ENCODE measurements at places on chromosomes 7 and 10.

- no peak for DNase-seq
These were observed 64.3 kb downstream of the EZH2 start for GRCh38 chr7:148819697-148820360.

DNA sequence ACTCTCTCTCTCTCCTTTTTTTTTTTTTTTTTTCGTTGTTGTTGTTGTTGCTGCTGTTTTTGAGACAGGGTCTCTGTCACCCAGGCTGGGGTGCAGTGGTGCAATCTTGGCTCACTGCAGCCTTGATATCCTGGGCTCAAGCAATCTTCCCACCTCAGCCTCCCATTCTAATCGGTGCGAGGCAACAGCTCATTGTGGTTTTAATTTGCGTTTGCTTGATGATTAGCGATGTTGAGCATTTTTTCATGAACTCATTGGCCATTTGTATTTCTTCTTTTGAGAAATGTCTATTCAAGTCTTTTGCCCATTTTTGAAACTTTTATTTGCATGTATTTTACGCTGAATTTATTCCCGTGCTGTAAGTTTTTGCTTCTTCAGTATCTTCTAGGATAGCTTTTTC, 13.3 kb upstream of the ZC3HAV1L start:
- DNase-seq = no peak

DNA sequence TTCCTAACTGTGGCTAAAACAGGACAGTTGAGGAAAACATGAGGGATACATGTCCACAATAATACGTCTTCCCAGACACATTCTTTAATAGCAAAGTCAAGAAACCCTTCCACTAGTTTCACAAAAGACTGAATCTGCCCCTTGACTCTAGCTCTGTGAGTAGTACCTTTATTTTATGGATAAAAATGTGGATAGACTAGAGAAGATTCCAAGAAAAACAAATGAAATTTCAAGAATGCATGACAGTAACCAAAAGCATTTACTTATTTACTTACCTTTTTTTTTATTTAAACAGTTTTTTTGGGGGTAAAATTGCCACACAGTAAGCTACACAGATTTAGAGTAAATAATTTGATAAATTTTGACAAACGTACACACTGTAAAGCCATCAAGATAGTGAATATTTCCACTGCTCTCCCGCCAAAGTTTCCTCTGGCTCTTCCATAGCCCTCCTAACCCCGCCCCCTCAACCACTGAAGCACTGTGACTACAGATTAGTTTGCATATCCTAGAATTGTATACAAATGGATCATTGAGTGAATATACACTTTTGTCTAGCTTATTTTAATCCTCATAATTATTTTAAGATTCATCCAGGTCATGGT, 420.4 kb upstream of the ZMIZ1 start:
- DNase-seq = no peak

GRCh38 chr7:81404669-81405068, 365.2 kb downstream of the HGF start:
- DNase-seq = no peak

DNA sequence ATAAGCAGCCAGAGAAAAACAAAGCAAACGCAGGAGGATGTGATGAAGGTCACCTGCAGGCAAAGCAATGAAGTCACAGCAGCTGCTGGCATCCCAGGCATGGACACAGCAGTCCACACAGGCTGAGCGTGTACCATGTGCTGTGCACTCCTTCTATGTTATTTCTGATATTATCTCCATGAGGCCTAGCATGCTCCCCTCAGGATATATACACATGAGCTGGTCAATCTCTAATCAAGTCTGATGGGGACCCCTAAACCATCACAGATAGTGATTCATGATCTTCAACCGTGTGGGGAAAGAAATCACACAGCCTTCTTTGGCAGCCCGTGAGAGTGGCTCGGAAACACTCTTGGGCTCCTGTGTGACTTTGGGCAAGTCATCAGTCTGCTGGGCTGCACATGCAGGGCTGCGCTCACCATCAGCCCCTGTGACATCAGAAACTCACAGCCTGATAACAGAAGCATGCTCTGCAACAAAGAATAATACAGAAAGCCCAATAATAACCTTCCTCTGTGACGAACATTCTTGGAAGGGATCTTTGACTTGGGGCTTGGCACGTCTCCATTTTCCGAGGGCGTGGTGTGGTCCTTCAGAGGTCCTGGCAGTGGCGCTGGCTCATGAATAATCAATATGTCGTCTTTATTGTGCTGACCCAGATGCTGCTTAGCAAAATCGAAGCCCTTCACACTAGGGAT, 83.0 kb upstream of the ATP6V0A4 start:
- DNase-seq = no peak

DNA sequence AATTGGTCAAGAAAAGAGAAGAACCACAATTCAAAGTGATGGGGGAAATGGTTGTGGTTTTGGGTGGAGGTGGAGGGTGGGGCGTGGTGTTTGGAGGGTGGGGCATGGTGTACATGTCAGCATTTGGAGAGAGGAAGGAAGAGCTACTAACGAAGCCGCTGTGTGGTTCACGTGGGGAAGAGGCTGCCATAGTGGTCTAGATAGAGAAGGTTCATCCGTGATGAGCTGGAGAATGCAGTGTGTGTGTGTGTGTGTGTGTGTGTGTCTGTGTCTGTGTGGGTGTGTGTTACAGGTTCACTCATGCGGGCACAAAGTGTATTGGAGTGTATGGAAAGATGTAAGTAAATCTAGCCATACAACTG, 6.1 kb upstream of the VCL start:
- peak; percentile 46 for DNase-seq

DNA sequence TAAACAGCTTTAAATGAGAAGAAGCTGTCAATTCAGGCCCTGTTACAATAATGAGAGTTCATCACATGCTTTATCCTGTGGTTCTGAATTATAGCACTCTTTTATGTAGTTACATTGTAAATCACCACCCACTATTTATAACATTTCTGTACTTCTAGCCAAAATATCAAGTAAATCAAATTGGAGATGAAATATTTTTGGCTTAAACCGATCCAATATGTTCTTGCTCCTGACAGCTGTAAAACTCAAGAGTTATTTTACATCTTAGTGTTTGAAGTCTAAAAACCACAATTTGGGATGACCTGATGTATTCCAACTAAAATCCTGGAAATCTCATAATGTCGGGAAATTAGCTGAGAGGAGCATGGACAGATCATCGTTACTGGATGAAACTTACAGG, 371.2 kb upstream of the LRRN3 start:
- no peak for DNase-seq

- DNase-seq = no peak
These were observed 31.6 kb downstream of the GRB10 start for GRCh38 chr7:50751146-50751545.

DNA sequence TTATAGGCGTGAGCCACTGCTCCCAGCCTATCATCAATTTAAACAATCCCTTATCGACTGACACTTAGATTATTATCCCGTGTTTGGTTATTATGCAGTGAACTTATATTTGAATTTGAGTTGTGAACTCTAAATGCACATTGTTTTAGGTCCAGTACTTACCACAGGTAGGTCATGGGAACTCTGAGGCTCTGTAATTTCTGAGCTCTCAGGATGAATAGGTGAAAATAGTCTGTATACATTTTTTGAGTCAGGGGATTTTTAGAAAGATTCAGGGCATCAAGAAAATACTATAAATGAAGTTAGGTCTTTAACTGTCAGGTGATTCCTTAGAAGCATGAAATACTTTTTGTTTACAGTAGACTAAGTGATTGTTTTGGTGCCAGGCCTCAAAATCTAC, 8.8 kb downstream of the CCDC136 start:
- no peak for DNase-seq

GRCh38 chr7:29139191-29139590, 7.1 kb downstream of the CPVL start:
- DNase-seq = no peak

GRCh38 chr7:92994901-92995300, 122.9 kb downstream of the SAMD9 start:
- DNase-seq = no peak

DNA sequence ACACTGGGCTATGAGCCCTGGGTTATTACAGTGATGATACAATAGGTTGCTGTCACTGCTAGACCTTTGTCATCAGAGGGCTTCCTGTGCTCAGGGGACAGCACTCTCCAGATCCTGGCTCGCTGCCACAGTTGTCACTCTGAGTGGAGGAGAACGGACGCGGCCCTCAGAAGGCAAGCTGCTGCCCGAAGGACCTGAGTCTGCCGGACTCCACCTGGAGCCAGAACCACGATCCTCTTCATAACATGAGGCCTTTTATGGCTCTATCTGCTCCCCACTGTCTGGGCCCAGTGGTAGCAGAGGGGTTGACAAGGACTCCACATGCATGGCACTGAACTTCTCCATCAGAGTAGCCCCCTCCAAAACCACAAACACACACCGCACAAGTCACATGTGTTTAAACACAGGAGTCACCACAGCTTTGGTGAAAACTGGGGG, 94.7 kb upstream of the EFCAB10 start:
- DNase-seq = no peak

GRCh38 chr10:110844617-110844881, 27.2 kb upstream of the PDCD4 start:
- no peak for DNase-seq

DNA sequence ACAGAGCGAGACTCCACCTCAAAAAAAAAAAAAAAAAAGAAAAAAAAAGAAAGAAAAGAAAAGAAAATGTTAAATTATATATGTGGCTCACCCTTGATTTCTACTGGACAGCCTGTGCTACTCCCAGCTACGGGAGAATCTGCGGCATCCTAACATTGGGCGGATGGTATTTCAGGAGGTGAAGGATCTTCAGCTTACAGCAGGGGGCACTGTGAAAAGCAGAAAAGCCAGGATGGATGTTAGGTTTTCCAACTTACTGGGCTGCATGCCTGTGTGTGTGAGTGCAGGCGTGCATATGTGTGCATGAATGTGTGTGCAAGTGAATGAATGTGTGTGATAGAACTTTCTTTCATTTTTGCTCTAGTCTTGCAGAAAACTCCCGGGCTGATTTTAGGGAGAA, 1066.5 kb downstream of the TYW1 start:
- DNase-seq = no peak

- DNase-seq = no peak
These were observed 1.5 kb upstream of the PARD3 start for GRCh38 chr10:34816501-34817002.

- no peak for DNase-seq
These were observed 174.8 kb downstream of the RTKN2 start for GRCh38 chr10:62093863-62094291.

DNA sequence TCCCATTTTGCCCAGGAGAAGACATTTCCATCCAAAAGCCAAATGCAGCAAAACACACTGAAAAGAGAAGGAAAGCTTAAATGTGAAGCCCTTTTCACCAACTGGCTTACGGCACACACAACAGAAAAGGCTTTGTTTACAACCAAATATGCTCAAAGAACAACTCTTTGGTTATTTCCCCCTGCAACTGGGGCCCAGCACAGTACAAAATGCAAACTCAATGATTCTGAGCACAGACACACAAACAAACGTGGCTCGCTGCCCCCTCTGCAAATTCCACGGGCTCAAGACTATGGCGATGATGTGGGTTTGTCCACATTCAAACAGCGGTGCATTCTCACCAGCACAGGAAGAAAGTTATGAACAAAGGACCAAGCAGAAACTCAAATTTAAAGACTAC, 5.3 kb downstream of the CPXM2 start:
- DNase-seq = no peak

DNA sequence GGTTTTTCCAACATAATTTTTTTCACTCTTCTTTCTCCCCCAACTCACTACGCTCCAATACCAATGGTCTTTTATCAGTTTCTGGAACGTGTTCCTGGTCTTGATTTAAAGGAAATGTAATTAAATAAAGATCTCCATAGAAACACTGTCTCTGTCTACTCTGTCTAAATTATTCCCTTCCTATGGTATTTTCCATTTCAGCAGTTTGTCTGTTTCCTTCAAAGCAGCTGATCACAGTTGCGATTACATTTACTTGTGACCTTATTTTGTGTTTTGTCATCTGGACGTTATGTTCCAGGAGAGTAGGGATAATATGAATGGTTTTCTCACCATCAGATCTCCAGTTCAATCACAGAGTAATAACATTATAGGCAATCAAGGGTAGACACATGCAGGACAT, 359.2 kb downstream of the NRG3 start:
- DNase-seq = no peak

DNA sequence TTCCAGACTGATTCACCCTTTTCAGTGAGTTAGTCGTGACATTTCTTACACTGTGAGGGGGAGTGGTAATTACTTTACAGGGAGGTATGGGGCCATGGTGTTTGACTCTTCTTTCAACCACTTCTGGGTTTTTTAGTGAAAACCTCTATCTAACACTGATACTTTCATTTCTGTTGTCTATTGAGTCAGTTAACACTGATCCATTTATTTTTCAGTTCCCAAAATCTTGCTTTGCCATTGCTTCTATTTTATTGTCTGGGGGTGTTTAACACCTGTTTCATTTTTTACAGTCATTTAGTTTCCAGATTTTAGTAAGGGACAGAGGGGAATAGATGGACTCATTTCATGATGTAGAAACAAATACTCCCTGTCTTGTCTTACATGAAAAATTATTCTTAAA, 61.5 kb downstream of the HELLS start:
- no peak for DNase-seq

DNA sequence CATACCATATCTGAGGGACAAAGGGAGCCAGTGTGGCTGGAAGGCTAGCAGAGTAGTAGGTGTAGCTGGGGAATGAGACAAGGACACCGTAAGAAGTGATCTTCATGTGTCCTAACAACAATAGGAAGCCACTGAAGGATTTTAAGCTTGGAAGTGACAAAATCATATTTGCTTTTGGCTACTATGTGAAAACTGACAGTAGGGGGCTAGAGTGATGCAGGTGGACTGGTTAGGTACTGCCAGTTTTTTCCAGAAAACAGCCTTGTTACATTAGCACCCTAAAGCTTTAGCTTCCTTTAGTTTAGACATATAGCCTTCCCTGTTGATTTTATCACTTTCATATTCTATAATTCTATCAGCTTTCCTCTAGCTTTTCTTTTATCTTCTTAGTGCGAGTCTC, 637.1 kb downstream of the ANKRD7 start:
- no peak for DNase-seq

- DNase-seq = no peak
These were observed 32.7 kb downstream of the ADAP1 start for GRCh38 chr7:921581-922333.

- DNase-seq = no peak
These were observed 18.6 kb upstream of the GSAP start for GRCh38 chr7:77434570-77435275.

DNA sequence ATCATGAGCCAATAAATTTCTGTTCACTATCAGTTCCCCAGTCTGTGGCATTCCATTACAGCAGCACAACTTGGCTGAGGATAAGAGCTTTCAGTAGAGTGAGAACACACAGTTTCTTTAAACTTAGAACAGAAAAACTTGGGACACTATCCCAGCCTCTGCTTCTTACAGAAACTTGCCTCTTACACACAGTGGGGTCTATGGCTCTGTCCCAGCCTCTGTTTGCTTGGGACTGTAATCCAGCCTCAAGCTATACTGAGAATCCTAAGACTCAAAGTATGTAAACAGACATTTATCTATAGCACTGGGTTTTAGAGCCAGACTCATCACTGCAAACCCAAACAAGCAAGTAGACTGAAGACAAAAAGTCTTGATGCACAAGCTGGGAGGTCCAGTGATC, 355.8 kb upstream of the VSTM2A start:
- DNase-seq = no peak

- DNase-seq = no peak
These were observed 220.7 kb downstream of the ADK start for GRCh38 chr10:74371696-74372095.
